ENCODE measurements at places on chromosomes 6 and 20. TPM values are rescaled to one million over a fixed set of nuclear protein-coding genes. Genes with fewer than 3 reads are reported as not detected.

- no peak for DNase-seq
Observed at GRCh38 chr6:168536665-168537539, 95.9 kb downstream of the SMOC2 start.

DNA sequence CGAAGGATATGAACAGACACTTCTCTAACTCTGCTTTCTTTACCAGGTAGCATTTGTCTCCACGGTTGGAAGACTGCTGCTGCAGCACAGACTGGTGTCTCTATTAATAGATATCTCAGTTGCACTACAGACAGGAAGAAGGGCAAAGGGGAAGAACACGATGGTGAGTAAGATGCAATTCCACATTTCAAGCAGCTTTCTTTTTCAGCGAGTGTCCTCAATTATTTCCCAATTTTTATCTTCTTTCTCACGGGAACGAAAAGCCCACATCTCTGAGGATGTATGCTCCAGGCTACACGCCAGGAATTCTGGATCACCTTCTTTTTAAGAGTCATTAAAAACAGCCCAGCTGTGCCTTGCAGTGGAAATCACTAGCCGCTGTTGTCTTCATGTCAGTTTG lies 311.6 kb upstream of the ECI2 start:
- no peak for DNase-seq

DNA sequence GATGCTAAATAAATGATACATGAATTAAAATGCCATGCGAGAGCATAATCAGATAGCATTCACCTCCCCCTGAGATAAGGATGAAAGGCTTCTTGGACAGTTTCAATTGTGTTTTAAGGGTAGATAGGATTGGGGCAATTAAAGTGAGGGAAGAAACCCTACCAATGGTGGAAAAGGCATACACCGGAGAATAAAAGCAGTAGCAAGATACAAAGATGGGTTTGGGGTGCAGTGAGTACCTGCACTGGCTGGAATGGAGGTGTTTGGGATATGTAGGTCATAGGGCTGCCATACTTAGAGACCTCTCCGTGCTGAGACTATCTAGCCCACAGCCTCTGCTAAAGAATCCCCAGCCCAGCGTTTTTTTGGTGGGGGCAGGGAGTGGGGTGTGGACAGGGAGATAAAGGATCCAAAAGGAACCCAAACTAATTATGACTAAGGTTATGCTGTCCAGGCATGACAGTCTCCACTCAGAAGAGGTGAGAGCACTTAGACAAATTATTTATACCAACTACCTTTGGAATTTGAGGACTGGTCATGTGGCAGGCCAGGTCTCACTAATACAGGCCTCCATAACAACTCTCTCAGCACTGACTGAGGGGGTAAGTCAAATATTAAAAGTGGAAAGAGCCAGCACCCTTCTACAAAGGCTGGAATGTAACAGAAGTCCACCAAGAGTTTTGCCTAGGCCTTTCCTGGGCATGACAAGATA lies 280.8 kb downstream of the ADGB start:
- DNase-seq = no peak

GRCh38 chr6:107770541-107770940 lies 53.6 kb downstream of the SCML4 start:
- DNase-seq = no peak

The HLA-DQB1 gene
- not detected for total RNA-seq

The ZC3H12D gene
- 0.30 TPM for total RNA-seq

The MOXD1 gene
- not detected for total RNA-seq

The COQ3 gene
- total RNA-seq = 15.9 TPM

The KCNK15 gene
- not detected for total RNA-seq

The TAGAP gene
- 0.11 TPM for total RNA-seq

The AVP gene
- not detected for total RNA-seq

The MDN1 gene
- 64.4 TPM for total RNA-seq

The FOXS1 gene
- total RNA-seq = not detected

The SCRT2 gene
- total RNA-seq = 0.50 TPM
